Activated CD4-positive, alpha-beta memory T cell treated with anti-CD3 and anti-CD28 coated beads, Interleukin-2, amount 10 ng/mL, durations not matched to agents 7 days and 5 days (primary cell): ENCODE measurements at places on chromosomes 7 and 10. TPM values are rescaled to one million over a fixed set of nuclear protein-coding genes. Genes with fewer than 3 reads are reported as not detected.

DNA sequence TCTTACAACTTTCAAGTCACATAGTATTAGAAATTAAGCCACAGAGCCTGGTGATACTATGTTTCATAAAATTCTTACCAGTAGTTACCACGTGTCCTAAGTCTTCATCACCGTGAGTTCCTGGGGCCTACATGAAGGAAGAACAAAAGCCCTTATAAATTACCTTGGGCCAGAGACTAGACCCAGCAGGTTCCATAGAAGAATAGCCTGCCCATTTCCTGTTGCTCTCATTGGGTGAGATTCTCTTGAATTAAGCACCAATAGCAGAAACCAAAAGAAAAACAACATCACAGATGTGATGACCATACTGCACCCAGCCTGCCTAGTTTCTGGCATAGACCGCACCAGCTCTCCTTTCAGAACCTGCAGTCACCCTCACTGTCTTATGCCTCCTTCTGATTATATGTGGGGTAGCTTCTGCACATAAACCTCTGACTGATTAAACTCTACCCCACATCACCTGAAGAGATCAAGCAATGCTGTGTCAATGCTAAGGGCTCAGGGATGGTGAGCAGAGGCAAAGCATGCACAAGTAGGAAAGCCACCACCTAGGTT, 18.0 kb upstream of the SEM1 start:
- no peak for DNase-seq

DNA sequence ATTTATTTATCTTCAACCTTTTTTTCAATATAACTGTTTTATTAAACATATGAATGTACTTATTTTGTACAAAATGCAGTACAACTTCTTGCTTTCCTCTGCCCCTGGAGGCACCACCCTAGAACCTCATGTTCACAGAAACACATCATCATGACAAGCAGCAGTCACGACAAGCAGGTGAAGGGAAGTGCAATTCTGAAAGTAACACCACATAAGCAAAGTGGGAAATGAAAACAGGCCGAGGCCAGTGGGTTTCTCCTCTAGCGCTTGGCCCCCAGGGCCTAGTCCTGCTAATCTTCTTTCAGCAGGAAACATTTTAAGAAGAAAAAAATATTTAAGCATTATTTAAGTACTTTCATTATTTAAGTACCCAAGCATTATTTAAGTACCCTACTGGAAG, 598.1 kb downstream of the SH2D4B start:
- DNase-seq = no peak

DNA sequence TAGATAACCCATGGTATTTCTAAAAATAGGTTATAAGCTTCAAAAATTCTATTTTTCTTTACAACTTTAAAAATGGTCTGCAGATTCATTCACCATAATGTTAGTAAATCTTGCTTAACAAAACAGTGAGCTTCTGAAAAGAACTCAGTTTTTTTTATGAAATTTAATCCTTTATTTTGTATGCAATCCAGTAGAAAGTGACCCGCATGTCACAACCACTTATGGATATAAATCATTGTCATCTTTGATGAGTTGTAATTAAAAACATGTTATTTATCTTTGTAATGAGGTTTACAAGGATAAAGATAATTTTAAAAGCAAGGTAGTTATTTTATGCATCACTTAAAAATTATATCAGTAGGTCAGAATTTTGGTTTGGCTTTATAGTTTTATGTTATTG, 173.5 kb upstream of the SEMA3A start:
- DNase-seq = no peak

- DNase-seq = no peak
These were observed 285.2 kb upstream of the KLF6 start for GRCh38 chr10:4070184-4070583.

GRCh38 chr10:100742936-100743335, 2.4 kb upstream of the PAX2 start:
- DNase-seq = no peak

GRCh38 chr7:138500892-138501291, 40.8 kb downstream of the TRIM24 start:
- DNase-seq = no peak

DNA sequence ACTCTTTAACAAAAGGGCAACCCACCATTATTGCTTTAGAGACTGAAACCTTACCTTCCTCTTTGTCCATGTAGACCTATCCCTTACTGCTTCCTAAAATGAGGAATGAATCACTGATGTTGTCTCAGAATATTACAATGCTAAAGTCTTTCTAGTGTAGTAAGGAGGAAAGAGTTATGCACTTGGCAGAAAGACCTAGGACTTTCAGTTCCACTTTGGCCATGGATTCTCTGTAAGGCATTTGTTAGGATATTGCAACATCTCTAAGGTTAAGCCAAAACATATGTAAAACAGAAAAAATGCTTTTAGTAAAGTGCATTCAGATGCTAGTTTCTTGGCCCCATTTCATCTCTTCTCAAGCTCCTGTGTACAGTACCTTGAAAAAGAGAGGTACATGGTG, 230.9 kb downstream of the PARD3 start:
- DNase-seq = no peak

DNA sequence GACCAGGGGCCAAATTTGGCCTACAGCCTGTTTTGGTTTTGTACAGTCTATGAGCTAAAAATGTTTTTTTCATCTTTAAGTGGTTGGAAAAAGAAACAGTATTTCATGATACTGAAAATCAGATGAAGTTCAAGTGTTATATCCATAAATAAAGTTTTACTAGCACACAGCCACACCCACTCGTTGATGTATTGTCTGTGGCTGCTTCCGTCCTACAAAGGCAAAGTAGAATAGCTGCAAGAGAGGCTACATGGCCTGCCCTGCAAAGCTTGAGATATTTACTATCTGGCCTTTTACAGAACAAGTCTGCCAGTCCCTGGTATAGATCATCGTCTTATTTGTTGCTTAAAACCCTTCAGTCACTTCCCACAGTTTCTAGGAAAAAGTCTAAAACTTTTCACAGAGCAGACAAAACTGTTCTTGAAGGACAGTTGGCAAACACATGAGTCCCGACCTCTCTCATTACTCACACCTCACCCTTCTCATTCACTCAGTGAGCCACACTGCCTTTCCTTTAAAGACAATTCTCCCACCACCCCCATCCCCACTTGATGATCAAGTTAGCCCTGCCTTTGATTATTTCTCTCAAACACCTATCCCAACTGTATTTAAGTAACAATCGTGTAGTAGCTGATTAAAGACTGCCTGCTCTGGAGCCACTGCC, 9.9 kb downstream of the RHEB start:
- DNase-seq = no peak

- no peak for DNase-seq
These were observed 6.8 kb upstream of the LAT2 start for GRCh38 chr7:74202841-74203556.

DNA sequence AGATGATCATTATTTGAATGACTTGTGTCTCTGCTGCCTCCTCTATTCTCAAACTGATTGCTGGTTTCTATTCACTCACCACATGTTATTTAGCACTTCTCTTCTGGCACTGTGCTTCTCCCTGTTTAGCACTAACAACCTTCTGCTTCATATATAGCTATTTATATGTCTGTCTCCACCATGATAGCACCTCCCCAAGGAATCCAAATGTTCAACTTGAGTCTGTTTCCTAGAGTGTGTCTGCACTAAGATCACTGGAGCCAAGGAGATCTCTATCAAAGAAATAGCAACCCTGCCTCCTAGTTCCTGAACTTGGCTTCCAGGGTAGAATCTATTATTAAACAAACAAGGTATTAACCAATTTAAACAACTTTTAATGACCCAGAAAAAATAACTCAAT, 104.5 kb downstream of the CYP26A1 start:
- DNase-seq = no peak

DNA sequence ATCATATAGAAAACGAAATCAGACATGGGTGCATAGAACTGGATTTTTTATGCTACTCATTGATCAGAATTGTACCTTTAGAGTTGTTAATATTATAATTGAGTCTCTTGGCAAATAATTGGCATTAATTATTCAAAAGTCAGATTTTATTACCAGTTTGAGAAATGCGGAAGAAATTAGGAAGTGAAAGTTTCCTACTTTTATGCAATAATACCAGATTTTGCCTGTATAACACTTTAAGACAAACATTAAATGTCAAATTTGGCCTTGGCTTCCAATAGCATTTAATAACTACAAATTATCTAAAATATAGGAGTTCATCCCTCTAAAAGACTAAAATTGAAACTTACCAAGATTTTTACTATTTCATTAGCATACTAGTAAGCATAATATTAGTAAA, 6.8 kb upstream of the TFEC start:
- no peak for DNase-seq

- no peak for DNase-seq
These were observed 378.5 kb downstream of the CCSER2 start for GRCh38 chr10:84706875-84707274.

DNA sequence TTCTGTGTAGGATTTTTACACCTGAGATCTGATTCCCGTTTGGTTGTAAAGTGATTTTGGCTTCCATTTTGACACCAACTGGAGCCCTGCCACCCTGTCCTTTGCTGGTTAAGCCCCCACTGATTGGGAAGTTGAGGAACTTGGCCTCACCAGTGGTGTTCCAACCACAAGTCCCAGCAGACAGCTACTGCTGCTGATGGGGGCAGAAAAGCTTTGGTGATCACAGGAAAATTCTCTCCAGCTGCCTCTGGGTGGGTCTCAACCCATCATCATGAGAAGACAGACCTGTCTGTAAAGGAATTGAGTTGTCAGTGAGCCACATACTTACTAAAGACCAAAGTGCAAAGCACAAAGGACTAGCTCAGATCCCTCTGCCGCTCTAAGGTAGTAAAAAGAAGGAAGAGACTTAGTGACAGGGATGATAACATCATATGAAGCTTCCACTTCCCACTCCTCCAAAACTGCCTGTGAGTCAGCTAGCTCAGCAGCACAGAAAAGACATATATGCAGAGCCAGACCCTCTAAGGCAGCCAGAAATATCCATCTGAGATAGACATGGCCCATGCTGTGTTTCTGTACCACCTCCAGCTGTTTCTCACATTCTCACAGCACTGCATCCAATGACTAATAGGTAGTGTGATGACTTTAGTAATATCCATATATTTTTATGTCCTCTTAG, 22.4 kb upstream of the LRRC17 start:
- no peak for DNase-seq

DNA sequence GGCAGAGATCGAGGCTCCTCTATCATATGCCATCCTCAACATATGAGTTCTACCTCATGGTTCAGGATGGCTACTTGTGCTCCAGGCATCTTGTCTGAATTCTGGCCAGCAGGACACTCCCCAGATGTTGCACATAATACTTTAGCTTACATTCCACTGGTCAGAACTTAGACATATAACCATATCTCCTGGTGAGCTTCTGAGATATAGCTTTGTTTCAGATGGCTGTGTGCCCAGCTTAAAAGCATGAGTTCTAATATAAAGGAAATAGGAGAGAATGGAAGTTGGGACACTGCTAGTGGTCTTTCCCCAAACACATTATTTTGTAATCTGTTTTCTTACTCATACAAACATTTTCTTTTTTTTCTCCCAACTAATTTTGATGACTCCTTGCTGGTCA, 50.8 kb upstream of the IFRD1 start:
- no peak for DNase-seq

The FGFBP3 gene
- 2.0 TPM for total RNA-seq

The CCDC136 gene
- total RNA-seq = 5.3 TPM

The NKX2-3 gene
- not detected for total RNA-seq

The SH2D4B gene
- 0.15 TPM for total RNA-seq

The TLX1 gene
- not detected for total RNA-seq

The SPOCK2 gene
- 418 TPM for total RNA-seq

The OPALIN gene
- total RNA-seq = not detected

The CRYGN gene
- not detected for total RNA-seq

The BICC1 gene
- total RNA-seq = 0.08 TPM

The GSDME gene
- total RNA-seq = 1.8 TPM
